Astrocyte of the spinal cord (primary cell): ENCODE measurements at places on chromosomes 2 and 18.

- no peak for DNase-seq
These were observed 61.4 kb downstream of the DYM start for GRCh38 chr18:49399003-49399402.

GRCh38 chr2:41934329-41934958, 113.4 kb upstream of the PKDCC start:
- DNase-seq: peak; percentile 80

- DNase-seq: peak; percentile 36
These were observed 824.3 kb upstream of the ZEB2 start for GRCh38 chr2:145344076-145344724.

DNA sequence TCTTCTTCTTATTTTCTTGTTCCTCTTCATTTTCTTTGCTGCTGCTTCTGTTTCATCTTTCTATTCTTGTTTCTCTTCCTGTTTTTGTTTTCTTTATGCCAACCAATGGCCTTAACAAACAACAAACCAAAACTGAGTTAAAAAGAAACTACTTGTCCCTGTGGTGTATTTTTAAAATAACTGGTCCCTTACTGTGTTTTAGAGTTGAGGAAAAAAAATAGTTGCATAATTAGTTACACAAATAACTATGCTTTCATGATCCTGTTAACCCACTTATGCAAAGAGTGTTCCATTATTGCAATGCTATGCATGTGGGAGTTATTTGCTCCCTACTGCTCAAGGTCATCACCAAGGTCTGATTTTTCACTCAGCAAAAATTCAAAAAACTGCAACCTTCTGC, 39.5 kb upstream of the IMP4 start:
- no peak for DNase-seq

DNA sequence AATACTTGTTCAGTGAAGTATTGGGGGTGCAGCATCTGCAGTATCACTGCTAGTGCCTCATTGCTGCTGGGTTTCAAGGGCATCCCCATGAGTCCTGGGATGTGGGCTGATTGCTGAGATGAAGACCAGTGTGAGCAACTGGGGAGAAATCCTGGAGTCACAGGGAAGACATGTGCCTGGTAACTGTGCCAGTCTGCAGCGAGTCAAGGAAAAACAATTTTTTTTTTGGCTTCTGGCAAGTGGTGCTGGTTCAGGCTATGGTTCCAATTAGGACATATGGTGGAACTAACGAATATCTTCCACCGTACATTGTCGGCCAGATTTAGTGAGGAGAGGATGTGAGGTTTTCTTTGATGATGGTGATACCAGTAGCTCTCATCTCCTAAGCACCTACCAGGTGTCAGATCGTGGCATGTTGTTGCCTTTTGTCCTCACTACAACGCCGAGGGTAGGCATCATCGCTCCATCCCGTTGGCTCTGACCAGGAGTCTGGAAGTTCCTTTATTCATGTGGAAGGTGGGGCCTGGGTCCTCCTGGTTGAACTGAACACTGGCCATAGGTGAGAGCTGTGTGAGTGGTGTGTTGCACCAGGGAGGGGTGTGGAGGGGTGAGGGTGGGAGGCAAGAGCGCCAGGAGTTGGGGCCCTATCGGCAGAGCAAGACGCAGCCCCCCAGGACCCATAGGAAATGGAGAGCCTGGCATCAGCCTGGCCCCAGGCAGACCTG, 118.0 kb upstream of the HS6ST1 start:
- DNase-seq: no peak

DNA sequence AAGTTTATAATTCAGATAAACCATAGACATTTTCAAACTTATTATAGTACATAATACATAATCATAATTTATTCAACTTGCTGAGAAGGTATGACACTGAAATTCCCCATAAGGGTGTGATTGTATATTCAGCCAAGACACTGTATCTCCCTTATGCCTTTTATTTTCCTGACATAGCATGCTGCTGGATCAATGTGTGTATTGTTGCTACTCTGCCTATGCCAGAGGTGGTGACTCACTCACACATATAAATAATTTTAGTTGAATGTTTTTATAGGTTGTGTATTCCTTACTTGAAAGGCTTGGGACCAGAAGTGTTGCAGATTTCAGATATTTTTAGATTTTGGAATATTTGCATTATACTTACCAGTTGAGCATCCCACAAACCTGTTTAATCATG, 86.8 kb downstream of the VRK2 start:
- peak; percentile 23 for DNase-seq

GRCh38 chr18:59959606-59960005, 59.8 kb downstream of the PMAIP1 start:
- DNase-seq: no peak

- DNase-seq: peak; percentile 76
These were observed at the start of gene OSR1 for GRCh38 chr2:19358242-19359020. TSS of gene OSR1 (minus strand) at chr2:19358623. CDS start at chr2:19353805, 4,818 bp downstream.

DNA sequence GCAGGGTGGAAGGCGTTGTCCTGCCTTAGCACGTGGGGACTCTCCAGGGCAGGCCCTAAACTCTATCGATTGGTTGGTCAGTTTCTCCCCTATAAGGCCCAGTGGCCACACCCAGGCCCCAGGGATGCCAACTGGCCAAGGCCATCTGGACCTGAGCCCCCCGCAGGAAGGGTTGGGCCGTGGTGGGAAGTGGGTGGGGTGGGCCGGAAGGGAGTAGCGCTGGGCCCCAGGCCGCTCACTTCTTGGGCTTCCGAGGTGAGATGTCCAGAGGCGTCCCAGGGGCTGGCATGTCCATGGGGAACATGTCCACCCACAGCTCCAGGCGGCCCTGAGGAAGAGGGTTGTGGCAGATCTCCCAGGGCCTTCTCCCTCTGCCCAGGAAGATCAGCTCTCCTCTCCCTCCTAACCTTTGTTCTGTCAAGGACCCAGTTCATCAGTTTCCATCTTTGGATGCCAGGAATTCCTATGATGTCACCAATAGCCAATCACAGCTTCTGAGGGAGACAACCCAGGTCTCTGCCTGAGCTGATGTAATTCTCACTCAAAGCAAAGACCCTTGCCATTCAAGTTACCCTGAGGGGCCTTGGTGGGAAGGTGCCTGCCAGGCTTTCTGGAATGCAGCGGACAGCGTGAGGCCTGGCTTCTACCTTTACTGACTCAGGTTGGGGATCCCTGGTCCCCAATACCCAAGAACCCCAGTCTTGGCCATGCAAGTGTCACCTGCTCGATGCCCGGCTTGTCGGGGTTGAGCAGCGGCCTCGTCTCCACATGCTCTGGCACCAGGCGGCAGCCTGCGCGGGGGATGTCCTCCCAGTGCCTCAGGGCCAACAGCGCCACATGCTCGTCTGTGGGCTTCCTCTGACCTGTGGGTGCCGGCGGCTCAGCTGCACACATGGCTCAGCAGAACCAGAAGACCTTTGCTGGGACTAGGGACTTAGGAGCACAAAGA, 14.4 kb downstream of the OTOF start:
- no peak for DNase-seq

- peak; percentile 79 for DNase-seq
These were observed 14.4 kb upstream of the STAT4 start for GRCh38 chr2:191165176-191165643.

DNA sequence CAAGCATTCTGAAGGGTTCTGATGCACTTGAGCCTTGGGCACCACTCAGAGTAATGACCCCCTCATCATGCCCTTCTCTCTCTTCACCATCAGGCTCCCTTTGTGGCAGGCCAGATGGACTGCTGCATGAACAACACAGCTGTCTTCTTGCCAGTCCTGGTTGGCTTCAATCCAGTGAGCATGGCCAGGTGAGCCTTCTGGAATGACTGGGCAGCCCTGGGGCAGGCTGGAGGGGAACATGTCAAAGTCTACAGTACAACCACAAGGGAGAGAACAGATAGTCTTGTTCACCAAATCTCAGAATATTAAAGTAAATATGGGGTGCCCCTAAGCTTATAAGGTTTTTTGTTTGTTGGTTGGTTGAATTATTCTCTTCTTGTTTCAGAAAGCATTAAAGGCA, 4.4 kb downstream of the GCKR start:
- no peak for DNase-seq

DNA sequence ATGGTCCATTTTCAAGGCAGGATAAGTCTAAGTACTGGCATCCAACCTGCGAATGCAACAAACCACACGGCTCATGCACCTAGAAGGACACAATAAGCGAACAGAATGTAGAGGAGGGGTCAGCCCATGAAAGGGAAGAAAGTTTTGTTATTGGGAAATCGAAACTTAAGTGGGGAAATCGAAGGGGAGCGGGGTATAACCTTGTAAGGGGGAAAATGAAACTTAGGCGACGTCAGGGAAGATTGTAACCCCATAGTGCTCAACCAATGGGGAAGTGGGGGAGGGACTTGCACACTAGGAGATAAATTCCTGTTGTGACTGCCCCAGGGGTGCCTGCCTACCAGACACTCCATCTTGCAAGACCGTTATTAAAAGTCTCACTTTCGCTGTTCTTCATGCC, 15.6 kb upstream of the OTOF start:
- DNase-seq: no peak

DNA sequence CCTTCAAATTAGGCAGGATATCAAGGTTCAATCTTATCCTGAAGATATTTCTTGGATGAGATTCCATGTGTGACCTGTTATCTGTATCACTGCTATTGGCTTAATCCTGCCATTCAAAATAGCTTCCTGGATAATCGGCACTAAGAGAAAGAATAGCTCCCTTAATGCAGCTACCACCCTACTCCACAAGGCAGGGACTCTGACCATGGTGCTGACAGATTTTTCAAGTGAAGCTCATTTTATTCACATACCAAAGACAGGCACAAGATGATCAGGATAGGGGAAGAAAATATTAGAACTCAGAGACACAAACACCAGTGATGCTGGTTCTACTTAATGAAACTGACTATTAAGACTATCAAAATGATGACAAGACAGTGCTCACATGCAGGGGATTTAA, 74.9 kb downstream of the ORC4 start:
- peak; percentile 35 for DNase-seq

- no peak for DNase-seq
These were observed 58.6 kb downstream of the NCAPH start for GRCh38 chr2:96393989-96394761.

GRCh38 chr2:109317471-109318095, 188.6 kb downstream of the SH3RF3 start:
- DNase-seq: peak; percentile 31

- no peak for DNase-seq
These were observed 83.7 kb downstream of the TMEM131 start for GRCh38 chr2:97911922-97912575.

DNA sequence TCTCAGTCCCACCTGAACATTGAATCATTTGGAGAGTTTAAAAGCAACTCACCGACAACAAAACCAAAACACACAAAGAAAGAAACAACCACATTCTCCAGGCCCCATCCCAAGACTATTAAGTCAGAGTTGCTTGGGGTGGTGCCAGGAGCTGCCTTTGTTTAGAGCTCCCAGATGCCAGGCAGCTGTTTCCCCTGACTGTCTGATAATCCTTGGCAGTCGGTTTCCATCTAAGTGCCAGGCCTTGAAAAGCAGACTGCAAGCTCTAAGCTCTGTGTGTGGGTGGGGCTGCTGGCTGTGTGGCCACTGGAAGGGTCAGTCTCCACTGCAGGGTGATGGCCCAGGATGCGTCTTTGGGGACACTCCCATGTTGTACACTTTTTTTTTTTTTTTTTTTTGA, 255.3 kb upstream of the AGAP1 start:
- DNase-seq: peak; percentile 62

DNA sequence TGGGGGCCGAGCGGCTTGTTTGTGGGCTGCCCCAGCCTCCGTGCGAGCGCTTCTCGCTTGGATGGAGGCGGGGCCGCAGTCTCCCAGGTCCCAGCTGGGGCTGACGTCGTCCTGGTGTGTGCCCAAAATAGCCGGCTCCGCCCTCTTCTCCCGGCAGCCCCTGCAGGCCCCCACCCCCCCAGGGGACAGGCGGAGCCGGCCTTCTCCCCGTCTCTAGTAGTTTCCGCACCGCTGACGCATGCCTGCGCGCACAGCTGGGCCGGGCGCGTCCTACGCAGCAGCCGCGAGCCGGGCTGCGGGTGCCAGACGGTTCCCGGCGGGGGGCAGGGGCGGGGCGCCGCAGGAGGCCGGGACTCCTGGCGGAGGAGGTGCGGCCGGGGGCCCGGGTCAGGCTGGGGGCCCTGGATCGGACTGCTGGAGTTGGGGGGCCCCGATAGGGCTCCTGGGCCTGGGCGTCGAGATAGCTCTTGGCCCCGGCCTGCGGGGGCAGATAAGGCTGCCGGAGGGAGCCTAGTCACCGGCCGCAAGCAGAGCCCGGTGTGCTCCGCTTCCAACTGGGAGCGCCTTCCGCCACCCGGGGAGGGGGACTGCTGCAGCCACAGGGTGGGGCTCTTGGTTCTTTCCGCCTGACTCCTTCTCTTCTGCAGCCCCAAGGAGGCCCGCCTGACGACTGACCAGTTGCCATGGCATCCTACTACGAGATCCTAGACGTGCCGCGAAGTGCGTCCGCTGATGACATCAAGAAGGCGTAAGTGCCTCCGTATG, at the start of gene DNAJB2:
Gene DNAJB2 (plus strand): TSS at position 216 of the 765 bp plus-strand sequence. CDS start 468 bp downstream, at position 684.
- DNase-seq: peak; percentile 99

DNA sequence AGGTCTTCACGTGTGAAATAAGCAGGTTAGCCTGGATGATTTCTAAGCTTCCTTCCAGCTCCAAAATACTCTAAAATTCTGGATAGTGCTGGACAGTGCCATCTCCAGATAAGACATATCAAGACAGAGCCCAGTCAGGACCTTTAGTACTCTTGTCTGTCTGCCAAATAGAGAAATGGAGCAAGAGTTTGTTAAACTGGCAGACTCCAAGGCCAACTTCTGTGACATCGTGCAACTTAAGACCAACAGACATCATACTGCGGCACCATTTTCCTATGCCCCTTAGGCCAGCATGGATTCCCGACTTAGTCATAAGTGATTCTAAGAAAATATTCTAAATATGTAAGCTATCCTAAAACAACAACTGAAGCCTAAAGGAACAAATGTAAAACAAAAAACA, 118.6 kb downstream of the RBMS1 start:
- DNase-seq: peak; percentile 68

DNA sequence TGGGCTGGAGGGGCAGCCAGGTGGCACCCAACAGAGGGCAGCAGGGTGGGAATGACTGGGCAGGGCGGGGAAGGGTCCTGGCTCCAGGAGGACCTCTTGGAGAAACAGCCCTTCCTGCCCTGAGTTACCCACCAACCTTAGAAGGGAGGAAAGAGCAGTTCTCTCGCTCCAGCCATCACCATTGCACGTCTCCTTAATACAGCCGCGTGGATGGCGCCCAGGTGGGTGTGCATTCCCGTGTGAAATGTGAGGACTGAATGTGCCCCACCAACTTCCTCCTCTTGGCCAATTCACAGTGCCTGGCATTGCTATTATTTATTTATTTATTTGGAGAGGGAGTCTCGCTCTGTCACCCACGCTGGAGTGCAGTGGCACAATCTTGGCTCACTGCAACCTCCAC, 107.0 kb downstream of the SMIM21 start:
- no peak for DNase-seq

- DNase-seq: no peak
These were observed 56.0 kb downstream of the MAPRE2 start for GRCh38 chr18:35097195-35097594.

- DNase-seq: peak; percentile 24
These were observed 68.9 kb downstream of the BIRC6 start for GRCh38 chr2:32425719-32426141.

DNA sequence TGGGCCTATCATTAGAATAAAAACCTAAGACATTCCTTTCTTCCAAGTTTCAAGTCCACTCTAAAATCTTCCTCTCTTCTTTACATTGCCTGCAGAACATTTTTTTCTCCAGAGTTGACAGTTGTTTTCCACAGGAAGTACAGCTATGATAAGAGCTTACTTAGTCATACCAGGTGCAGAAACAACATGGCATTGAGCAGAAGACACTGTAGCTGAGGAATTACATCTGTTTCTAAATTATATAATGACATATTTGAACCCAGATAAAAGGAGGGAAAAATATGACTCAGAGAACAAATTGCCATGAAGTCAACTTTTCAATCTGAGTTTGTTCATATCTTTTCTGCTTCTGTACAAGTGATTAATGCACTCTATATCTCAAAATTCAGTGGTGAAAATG, 30.2 kb downstream of the CMPK2 start:
- DNase-seq: no peak
